ENCODE measurements at places on chromosomes 16 and 17. TPM values are rescaled to one million over a fixed set of nuclear protein-coding genes. Genes with fewer than 3 reads are reported as not detected.

- peaks cover 18% of the 10 kb centered on the region for H3K4me1 ChIP-seq
- DNase-seq: no peak
- H3K27ac ChIP-seq: no peak overlapping the region
- H3K36me3 ChIP-seq: no peaks in the 10 kb centered on the region
- H3K27me3 ChIP-seq: no peaks in the 10 kb centered on the region
Measured at GRCh38 chr16:4419402-4419959, 3.1 kb upstream of the CORO7 start.

DNA sequence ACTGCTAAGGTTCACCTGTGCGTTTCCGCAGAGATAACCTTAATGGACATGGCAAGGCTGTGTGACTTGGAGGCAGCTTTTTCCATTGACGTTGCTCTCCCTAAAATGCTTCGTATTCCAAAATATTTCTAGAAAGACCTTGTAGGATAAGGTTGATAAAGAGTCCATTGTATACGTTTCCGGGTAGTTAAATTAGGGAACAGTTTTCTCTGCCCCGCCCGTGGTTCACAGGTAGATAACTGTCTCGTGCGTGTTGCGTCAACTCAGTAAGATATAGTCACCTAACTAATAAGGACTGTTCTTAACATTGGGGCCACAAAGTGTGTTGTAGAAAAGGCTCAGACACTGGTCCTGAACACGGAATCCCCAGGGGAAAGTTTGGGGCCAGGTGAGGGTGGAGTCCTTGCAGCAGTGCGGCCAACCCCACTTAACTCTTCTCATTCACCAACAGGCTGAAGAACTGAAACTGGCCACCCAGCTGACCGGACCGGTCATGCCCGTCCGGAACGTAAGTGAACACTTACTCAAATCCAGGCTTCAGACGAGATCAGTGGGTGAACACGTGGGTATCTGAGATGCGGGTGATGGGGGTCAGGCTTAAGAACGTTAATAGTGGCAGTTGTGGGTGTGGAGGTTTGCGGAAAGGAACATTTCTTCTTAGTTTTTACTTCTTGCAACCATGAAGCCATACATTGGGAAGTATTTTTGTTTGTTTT, 1.6 kb downstream of the RPL13 start:
- H3K4me3 ChIP-seq: peak overlapping the region; percentile 96
- no peaks in the 10 kb centered on the region for H3K27me3 ChIP-seq
- DNase-seq: no peak
- H3K4me1 ChIP-seq: peaks cover 66% of the 10 kb centered on the region
- peak overlapping the region; percentile 100 for H3K27ac ChIP-seq

DNA sequence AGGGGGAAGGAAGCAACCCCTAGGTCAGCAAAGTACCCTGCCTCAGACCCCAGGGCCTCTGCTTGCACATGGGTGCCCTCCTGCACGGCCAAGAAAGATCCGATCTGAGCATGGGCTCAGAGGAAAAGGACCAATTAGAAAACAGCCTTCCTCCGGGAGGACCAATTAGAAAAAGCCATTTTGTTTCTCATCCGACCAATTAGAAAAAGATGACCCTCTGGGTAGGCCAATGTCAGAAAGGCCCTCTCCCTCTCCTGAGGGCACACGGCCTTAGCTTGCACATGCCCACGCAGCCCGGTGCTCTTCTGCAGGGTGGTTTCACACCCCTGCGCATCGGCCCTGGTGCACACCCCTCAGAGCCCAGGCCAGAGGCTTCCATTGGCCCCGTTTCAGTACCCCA, 5.1 kb upstream of the CISD3 start:
- peaks cover 46% of the 10 kb centered on the region for H3K36me3 ChIP-seq
- peaks cover 29% of the 10 kb centered on the region for H3K4me1 ChIP-seq
- DNase-seq: no peak
- no peaks in the 10 kb centered on the region for H3K27me3 ChIP-seq
- no peak overlapping the region for H3K4me3 ChIP-seq
- H3K27ac ChIP-seq: no peak overlapping the region

DNA sequence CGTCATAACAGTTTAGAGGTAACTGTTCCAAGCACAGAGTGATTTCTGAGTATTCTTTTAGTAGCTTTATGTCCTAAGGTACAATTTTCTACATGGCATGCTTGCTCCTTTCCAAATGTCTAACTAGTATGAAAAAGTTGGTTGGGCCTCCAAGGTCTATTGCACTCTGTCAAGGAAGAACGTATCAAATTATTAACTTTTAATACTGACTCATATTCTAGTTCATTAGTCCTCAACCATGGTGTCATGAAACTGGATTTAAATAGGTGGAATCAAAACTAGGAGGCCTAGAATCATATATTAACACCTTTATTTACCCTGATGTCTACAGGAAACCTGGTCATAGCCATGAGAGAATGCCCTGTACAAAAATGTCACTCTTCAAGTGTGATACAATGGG, 61.4 kb downstream of the STH start:
- H3K4me3 ChIP-seq: no peak overlapping the region
- no peaks in the 10 kb centered on the region for H3K27me3 ChIP-seq
- H3K4me1 ChIP-seq: peaks cover 13% of the 10 kb centered on the region
- H3K36me3 ChIP-seq: peaks cover 60% of the 10 kb centered on the region
- DNase-seq: no peak

- H3K4me1 ChIP-seq: peaks cover 42% of the 10 kb centered on the region
- no peaks in the 10 kb centered on the region for H3K36me3 ChIP-seq
- H3K4me3 ChIP-seq: peak overlapping the region; percentile 25
- H3K27me3 ChIP-seq: peaks cover 71% of the 10 kb centered on the region
Measured at GRCh38 chr16:56635441-56635967, 3.0 kb upstream of the MT1A start.

Gene ARL5C
- not detected for total RNA-seq
